ENCODE measurements at places on chromosomes 1 and 21. TPM values are rescaled to one million over a fixed set of nuclear protein-coding genes. Genes with fewer than 3 reads are reported as not detected.

- no peak for DNase-seq
- no peaks in the 10 kb centered on the region for H3K36me3 ChIP-seq
- no peak overlapping the region for H3K27ac ChIP-seq
- no peaks in the 10 kb centered on the region for H3K27me3 ChIP-seq
- no peaks in the 10 kb centered on the region for H3K4me1 ChIP-seq
These were observed 396.8 kb upstream of the PRMT6 start for GRCh38 chr1:106659490-106660244.

GRCh38 chr1:89529196-89529595, 4.6 kb downstream of the LRRC8B start:
- DNase-seq = no peak
- H3K36me3 ChIP-seq = no peaks in the 10 kb centered on the region
- no peak overlapping the region for H3K4me3 ChIP-seq
- H3K27ac ChIP-seq = no peak overlapping the region

The GPATCH3 gene
- total RNA-seq = 19.1 TPM

DNA sequence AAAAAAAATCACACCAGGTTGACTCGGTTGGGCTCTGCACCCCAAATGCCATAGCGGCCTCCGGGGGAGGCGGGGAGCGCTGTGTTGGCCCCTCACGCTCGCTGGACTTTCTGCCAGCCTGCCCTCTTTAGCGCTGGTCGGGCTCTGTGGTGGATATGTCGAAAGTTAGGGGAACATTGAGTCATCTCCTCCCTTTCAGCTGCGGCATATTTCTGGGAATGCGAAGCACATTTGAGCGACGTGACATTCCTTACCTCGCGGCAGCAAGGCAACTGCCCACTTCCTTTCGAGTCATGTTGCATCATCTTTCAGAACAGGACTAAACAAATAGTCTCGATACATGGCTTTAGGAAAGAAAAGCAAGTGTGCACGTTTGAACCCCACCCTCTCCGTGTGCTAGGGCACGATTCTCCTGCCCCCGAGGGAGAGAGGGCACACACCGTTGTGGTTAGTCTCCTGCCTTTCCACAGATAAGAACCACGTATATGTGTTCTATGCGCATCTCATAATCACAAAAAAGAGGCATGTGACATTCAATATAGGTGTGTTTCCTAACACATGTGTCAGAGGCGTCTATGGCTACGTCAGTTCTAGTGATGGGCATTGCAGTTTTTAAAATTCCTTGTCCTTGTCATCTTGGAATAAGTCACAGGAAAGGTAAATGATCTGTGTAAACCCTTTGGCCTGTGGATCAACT, 105.9 kb upstream of the SLC45A1 start:
- no peaks in the 10 kb centered on the region for H3K36me3 ChIP-seq
- H3K27me3 ChIP-seq = no peaks in the 10 kb centered on the region
- DNase-seq = peak; percentile 43
- no peak overlapping the region for H3K4me3 ChIP-seq

DNA sequence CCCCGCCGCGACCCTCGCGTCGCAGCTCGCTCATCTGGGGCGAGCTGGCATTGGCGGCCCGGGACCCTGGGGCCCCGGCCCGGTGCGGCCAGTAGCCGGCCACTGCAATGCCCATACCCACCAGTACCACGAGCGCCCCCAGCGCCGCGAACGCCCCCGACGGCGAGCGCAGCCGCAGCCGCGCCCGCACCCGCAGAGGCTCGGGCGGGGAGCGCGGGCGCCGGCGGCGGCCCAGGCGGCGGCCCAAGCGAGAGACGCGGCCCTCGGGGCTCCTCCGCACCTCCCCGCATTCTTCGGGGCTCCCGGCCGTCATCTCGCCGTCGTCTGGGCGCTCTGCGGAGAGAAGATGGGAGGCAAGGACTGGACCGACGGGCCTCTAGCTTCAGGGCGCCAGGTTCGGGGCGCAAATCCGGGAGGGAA, 2.2 kb downstream of the TMEM200B start:
- H3K36me3 ChIP-seq = no peaks in the 10 kb centered on the region
- no peak overlapping the region for H3K4me3 ChIP-seq
- H3K4me1 ChIP-seq = no peaks in the 10 kb centered on the region
- H3K27ac ChIP-seq = no peak overlapping the region
- no peaks in the 10 kb centered on the region for H3K27me3 ChIP-seq
